Activated naive CD4-positive, alpha-beta T cell (primary cell): ENCODE measurements at places on chromosomes 1 and 21.
A peak's percentile ranks its signal among the peaks of the same experiment; 100 is the strongest.

- DNase-seq, result no peak
These were observed 28.4 kb upstream of the CEP350 start for GRCh38 chr1:179925922-179926849.

GRCh38 chr1:18719786-18720451 is 89.3 kb downstream of the PAX7 start:
- no peak for DNase-seq

GRCh38 chr1:62285984-62286785 is 33.0 kb downstream of the KANK4 start:
- no peak for DNase-seq

DNA sequence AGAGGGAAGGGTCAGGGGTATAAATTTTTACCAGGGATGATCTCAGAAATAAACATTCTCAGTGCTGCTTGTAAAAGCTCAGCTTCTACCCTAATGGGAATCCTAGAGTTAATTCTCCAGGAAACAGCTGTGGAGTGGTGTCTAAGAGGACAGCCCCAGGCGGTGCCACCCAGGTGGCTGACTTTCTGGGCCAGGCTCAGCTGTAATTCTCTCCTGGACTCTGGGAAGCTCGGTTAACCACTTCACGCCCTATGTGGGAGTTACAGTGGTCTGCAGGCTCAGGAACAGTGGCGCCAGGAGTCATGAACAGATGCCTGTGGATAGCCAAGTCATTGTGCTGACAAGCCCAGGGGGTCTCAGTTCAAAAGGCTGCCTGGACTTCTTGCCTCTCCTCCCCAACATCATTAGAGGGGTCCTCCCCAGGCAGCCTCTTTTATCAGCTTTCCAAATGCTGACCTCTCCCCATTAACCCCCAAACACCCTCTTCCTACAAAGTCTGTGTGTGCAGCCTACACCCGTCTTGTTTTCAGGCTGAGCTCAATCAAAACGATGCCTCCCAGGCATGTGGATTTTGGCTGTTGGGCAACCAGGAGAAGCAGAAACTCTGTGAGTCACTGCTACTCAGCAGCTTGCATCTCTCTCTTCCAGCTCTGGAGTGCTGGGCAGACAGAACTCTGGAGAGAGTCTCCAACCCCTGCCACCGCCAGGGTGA is 1.2 kb downstream of the HHIPL2 start:
- no peak for DNase-seq

DNA sequence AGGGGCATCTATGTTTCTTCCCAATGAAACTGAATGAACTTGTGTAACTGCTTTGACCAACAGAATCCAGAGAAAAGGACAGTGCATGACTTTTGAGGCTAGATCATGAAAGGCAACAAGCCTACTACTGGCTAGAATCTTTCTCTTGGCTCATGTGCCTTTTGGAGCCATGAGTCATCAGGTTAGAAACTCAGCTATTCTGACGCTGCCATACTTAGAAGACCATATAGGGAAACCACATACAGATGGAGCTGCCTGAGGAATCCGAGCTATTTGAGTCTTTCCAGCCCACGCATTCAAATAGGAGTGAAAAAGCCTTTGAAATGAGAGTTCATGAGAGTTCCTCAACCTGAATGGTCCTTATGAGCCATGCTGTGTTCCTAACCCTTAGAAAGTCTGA is 738.5 kb upstream of the CHRM3 start:
- DNase-seq, result no peak

GRCh38 chr1:15388201-15388880 is 21.3 kb upstream of the EFHD2 start:
- DNase-seq, result no peak

DNA sequence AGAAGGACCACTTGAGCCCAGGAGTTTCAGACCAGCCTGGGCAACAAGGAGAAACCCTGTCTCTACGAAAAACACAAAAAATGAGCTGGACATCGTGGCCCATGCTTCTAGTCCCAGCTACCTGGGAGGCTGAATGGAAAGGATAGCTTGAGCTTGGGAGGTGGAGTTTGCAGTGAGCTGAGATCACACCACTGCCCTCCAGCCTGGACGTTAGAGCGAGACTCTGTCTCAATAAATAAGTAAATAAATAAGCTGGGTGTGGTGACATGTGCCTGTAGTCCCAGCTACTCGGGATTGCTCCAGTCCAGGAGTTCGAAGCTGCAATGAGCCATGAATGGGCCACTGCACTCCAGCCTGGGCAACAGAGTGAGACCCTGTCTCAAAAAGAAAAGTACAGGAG is 3.6 kb downstream of the AKR1A1 start:
- DNase-seq, result no peak

GRCh38 chr1:44594871-44595735 is 79.2 kb downstream of the TMEM53 start:
- peak; percentile 72 for DNase-seq

DNA sequence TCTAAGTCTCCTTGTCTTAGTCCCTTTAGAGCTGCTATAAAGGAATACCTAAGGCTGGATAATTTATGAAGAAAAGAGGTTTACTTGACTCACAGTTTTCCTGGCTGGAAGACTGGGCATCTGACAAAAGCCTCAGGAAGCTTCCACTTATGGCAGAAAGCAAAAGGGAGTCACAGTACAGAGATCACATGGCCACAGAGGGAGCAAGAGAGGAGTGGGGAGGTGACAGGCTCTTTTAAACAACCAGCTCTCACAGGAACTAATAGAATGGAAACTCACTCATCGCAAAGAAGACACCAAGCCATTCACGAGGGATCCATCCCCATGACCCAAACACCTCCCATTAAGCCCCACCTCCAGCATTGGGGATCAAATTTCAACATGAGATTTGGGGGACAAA is 68.8 kb downstream of the DDAH1 start:
- no peak for DNase-seq

DNA sequence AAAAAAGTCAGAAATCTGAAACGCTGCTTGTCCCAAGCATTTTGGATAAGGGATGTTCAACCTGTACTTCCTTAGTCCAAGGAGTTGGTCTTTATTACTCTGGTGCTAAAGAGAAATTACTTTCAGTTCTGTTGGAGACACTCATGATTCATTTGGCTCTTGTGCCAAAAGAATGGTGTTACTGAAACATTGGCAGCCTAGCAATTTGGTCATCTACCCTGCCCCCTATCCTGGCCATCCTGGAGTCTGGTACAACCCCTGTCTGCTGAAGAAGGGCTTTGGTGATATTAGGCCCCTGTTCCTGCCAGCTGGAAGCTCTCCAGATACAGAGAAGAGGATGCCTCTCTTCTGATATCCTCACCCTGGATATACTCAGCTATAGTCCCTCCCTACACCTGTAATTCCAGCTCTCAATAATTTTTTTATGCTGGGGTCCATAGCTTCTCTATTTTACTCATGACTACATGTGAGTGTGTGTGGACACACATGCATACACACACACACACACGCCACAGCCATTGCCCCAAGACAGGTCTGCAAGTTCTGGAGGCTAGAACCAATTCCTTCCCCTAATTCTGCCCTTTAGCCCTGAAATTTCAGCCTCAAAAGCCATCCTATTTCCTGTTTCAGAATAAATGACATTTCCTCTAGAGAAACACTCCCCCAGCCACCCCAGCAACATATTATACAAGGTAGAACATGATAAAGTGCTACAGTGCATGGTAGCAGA is 40.0 kb downstream of the LHX8 start:
- DNase-seq, result no peak

DNA sequence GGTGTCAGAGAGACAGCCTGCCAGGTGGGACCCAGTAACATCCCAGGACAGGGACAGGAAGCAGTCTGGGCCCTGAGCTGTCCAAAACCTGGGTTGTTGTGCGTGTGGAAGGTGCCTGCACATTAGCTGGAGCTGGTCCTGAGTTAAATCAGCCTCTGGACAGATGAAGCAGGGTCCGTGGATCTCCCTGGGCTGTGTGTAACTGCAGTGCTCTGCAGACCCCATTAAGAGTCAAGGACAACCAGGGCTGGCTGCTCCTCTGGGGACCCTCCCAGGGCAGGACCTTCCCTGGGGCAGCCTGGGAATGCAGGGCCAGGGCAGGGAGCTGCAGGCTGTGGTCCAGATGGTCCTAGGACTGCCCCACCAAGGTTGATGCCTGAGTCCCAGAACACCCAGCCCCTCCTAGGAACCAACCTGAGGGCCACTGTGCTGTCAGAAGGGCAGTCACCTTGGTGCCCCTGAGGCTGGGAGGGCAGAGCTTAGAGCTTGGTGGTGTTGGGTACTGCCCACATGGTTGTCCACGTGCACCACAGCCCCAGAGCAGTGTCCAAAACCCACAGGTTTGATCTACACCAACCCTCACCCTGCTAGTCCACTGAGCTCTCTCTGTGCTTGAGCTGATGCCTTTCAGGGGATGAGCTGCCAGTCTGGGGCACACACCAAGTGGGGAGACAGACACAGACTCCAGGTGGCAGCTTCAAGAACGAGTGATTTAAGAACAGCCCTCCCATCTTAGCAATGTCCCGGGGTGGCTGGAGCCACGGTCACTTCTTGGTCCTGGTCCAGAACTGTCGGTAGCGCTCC is 2.9 kb downstream of the MRPL55 start:
- no peak for DNase-seq

DNA sequence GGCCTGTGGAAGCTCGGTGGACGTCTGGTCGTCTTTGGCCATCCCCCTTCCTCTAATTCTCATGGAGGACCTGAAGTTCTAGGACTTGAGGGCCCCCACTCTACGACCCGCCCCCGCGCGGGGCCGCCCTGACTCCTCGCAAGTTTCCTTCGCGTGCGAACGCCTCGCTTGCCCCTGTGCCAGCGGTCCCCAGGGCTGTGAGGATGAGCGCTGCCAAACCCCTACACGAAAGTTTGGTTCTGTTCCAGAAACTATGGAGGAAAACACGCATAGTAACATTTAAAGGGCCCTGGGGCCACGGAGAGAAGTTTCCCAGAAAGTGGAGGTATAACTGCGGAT is 304 bp upstream of the GNG12 start:
- no peak for DNase-seq

GRCh38 chr21:38400195-38400919 is 97.9 kb downstream of the ERG start:
- DNase-seq, result no peak

DNA sequence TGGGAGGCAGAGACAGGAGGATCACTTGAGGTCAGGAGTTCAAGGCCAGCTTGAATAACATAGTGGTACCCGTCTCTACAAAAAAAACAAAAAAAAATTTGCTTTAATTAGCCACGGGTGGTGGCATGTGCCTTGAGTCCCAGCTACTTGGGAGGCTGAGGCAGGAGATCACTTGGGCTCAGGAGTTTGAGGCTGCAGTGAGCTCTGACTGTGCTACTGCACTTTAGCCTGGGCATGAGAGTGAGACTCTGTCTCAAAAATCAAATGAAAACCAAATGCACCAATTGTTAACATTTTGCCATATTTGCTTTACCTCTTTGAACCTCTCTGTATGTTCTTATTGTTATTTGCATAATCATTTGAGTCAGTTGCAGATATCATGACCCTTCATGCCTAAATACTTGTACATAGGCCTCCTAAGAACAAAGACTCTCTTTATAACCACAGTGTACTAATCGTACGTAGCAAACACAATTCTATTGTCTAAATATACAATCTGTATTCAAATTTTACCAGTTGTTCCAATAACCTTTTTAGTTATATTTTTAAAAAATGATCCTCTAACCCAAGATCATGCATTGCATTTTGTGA is 8.5 kb upstream of the NID1 start:
- DNase-seq, result no peak

DNA sequence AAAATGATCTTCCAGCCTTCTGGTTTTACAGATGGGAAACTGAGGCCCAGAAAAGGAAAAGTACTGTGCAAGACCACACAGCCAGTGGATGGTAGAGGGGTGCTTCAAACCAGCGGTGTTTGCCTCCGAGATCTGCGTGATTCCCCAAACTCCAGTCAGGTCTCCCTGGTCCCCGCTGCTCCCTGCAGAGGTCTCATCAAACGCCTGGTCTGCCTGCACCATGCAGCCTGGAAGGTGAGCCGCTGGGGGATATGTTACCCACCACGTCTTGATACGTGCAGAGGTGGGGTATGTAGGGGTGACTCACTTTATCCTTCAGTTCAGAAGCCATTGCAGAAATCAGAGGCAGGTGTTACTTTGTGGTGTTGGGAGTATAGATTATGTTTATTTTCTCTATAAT is 56.3 kb downstream of the MYOM3 start:
- no peak for DNase-seq

DNA sequence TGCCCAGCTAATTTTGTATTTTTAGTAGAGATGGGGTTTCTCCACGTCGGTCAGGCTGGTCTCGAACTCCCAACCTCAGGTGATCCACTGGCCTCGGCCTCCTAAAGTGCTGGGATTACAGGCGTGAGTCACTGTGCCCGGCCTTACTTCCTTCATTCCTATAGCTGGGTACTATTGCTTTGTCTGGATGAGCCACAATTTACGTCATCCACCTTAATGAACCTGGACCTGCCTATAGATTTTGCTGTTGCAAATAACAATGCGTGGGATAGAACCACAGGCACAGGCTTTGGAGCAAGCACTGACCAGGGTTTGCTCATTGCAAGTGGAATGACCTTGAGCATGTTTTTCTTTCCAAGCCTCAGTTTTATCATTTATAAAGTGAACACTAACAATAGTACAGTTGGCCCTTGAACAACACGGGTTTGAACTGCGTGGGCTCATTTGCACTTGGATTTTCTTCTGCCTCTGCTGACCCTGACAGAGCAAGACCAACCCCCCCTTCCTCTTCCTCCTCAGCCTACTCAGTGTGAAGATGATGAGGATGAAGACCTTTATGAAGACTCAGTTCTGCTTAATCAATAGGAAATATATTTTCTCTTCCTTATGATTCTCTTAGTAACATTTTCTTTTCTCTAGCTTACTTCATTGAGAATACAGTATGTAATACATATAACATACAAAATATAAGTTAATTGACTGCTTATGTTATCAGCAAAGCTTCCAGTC is 33.3 kb upstream of the BECN2 start:
- DNase-seq, result no peak

- DNase-seq, result peak; percentile 54
These were observed 20.8 kb downstream of the NAV1 start for GRCh38 chr1:201559679-201560162.

GRCh38 chr1:198387587-198387986 is 152.9 kb downstream of the ATP6V1G3 start:
- DNase-seq, result no peak

GRCh38 chr1:60923389-60924087 is 158.8 kb upstream of the NFIA start:
- DNase-seq, result no peak

DNA sequence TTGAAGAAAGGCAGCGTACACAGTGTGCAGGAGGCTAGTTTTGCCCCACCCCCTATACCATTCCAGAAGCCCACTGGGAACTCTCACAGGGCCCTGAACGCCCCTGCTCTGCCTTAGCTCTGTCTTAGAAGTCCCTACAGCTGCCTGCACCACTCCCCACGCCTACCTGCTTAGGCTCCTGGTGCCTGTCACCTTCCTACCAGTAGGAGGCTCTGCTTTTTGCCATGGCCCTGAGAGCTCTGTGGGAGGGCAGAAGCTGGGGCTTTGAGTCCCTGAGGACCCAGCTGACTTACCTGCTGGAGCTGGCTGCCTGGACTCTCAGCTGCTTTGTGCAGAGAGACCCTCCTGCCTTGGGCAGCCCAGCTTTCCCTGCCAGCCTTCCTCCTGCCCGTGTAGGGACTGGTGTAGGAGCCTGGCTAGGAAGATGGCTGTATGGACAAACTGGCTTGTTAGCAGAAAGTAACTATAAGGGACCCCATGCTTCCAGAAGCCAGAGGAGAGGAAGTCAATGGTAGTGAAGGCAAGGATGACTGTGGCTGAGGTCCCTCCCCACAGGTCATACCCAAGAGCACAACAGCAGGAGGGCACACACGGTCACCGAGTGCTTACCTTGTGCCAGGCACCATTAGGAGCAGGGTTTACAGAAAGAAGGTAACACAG is 9.8 kb upstream of the CELSR2 start:
- no peak for DNase-seq

- DNase-seq, result no peak
These were observed 4.4 kb downstream of the MIER1 start for GRCh38 chr1:66929146-66929688.
